ENCODE measurements at places on chromosomes 13 and 19. TPM values are rescaled to one million over a fixed set of nuclear protein-coding genes. Genes with fewer than 3 reads are reported as not detected.

- DNase-seq = peak; percentile 77
These were observed 1.7 kb downstream of the TGFBR3L start for GRCh38 chr19:7916103-7916954.

DNA sequence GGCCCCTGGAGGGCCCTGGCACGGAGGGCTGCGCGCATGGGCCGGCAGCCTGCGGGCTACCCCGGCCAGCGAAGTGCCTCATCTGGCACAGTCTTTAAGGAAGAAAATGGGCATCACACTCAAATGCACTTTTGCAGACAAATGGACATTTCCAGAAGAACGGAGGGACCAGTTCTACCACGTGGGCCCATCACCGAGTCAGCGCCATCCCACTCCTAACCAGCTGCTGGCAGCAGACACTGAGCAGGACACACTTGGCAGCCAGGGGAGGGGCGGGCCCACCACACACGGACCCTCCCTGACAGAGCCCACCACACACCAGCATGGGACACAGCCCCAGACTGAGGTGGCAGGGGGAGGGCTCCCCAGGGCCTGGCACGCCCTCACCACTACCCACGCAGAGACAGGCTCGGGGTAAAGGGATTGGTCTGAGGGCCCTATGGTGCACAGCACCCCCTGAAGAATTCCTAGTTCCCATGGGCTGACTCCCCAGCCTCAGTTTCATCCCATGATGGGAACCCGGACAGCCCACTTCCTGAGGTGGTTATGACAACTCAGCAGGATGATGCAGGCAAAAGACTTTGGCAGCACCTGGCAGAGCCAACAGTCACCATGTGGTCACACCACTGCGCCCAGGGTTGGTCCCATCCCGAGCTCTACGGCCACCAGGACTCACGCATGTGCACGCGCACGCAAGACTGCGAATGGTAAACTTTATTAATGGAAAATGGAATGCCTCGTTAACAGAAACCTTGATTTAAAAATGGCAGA is 18.7 kb upstream of the TINCR start:
- no peak for DNase-seq

GRCh38 chr13:49995625-49996101 is 1.2 kb upstream of the TRIM13 start:
- peak; percentile 64 for DNase-seq

Gene PABPC3
- total RNA-seq = 0.14 TPM

Gene C13orf42
- not detected for total RNA-seq

All from Karpas-422 (cell line).